HuH-7.5 (cell line): ENCODE measurements at places on chromosomes 5 and 9.

DNA sequence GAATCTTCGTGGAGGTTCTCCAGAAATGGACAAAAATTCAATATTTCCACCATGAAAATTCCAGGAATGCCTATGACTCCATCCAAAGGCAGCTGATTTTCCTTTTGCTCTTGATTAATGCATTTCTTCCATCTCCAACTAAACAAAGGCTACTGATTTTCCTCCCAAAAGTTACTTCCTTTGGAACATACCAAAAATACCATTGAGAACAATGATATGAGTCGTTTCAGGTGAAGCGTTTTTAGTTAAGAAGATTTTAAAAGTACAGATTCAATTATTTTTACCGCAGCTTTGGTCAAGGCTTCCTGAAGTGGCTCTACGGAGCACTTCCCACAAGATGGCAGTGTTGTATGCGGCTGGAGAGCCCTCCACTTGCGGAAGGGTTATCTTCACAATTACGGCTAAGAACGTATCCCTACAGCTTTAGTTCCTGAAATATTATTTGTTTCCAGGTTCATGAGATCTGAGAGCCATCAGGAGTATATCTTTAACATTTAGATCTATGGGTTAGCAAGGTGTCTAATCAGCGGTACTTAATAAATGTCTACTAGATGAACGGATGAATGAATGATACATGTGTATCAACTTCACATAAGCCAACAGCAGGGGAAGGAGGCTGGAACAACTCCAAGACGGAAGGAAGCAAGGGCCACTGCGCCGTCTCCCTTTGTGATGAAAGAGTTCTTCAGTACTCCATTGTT is 35.9 kb upstream of the ARSB start:
- no peak for DNase-seq

DNA sequence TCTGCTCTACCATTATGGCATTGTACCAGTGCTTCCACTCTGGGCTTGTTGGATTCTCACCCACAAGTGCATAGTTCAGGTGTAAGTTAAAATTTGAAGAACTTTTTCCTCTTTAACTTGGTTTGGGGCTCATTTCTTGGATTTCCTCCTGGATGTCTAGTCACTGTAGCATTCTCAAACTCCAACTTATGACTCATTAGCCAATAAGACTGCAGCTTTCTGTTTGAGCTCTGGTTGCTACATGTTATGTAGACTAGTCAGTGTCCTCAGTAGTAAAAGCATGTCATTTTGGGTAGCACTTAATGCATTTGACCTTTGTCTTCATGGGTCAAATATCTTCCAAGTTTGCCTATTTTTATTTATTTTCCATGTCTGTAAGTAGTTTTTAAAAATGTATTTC is 790.8 kb downstream of the BRINP1 start:
- DNase-seq: no peak

GRCh38 chr5:106521701-106522100 is 1149.0 kb downstream of the EFNA5 start:
- no peak for DNase-seq

GRCh38 chr5:126351153-126351552 is 72.1 kb upstream of the GRAMD2B start:
- no peak for DNase-seq

DNA sequence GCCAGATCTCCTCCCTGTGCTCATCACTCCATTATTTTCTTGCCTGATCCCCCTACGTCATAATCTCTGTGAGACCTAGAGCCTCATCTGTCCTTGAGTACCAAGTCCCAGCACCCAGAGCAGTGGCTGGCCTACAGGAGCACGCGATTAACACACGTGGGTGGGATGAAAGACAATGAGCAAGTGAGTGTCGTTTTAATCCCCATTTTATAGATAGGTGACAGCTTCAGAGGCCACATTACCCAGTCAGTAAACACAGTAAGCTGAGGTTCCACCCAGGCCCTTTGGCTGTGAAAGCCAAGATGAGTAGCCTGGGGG is 17.3 kb downstream of the TRUB2 start:
- no peak for DNase-seq

- no peak for DNase-seq
These were observed 284.9 kb upstream of the COX7C start for GRCh38 chr5:86332851-86333250.

DNA sequence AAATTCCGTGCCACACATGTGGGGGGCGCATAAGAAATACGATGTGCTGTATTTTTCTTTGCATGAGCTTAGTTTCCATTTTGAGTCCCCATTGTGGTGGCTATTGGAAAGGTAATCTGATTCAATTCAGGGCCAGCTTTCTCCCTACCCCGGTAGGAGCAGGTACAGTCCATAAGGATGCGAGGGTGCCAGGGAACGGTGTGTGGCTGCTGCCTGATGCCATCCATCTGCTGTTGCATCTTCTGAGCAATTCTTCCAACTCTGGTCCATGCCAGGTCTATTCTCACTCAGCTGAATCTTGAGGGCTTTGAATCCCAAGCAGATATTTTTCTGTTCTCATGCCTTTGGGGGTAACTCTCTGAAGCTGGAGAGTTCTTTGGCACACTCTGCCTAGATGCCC is 392.7 kb downstream of the AGTPBP1 start:
- DNase-seq: no peak

GRCh38 chr5:81020478-81021167 is 60.5 kb downstream of the RASGRF2 start:
- no peak for DNase-seq

DNA sequence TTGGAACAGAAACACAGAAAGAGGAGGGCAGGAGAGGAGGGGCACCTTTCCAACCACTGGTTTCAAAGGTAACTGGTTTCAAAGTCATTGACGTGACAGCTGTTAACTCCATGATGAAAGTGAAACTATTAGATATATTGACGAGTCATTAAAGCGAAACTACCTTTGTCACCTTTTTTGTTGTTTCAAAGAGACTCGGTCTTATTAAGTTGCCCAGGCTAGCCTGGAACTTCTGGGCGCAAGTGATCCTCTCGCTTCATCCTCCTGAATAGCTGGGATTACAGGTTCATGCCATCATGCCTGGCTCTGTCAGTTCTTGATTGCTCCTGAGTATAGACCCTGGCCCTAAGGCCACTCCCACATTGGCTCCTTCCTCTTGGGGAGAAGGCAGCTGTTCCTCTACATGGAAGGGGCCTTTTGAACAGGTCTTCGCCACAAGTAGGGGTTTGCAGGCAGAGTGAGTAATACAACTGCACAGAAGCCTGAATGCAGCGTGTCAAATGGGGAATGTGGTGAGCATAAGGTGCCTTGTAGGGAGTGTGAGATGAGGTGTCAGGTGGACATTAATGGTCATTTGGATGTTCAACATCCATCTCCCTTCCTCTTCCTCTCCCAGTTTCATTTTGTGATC is 3.4 kb upstream of the F12 start:
- DNase-seq: no peak

GRCh38 chr9:19642256-19642655 is 146.6 kb downstream of the SLC24A2 start:
- DNase-seq: no peak

DNA sequence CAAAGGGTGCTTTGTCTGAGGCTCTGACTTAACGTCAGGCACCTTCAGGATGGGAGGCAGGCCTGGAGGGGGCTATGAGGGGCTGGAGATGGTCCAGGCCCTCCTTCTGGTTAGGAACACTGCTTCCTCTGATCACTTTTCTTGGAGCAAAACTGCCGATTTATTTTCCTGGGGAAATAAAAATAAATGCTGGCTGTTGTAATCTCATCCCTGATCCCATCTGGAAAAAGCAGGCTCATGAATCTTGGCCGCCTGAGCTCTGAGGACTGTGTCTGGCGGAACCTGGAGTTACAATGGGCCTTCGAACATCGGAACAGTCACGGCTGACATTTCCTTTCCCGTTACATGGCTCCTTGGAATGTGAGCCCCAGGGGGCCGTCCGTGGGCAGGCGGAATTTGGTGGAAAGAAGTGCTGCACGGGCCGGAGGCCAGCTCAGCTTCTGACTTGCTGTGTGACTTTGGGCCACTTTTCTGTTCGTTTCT is 157.8 kb downstream of the RGS3 start:
- DNase-seq: no peak

DNA sequence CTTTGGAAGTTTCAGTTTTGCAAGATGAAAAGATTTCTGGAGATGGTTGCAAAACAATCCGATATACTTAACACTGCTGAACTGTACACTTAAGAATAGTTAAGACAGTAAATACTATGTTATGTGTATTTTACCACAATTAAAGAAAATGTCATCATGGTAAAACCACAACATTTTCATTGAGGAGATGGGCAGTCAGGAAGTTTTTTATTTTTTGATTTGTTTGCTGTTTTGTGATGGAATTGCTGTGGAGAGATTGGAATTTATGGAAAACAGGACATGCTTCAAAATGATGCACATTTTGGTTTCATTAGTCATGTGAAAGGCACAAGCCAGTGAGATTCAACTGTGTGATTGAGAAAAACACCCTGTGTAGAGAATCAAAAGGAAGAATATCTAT is 90.5 kb upstream of the AGXT2 start:
- DNase-seq: no peak

DNA sequence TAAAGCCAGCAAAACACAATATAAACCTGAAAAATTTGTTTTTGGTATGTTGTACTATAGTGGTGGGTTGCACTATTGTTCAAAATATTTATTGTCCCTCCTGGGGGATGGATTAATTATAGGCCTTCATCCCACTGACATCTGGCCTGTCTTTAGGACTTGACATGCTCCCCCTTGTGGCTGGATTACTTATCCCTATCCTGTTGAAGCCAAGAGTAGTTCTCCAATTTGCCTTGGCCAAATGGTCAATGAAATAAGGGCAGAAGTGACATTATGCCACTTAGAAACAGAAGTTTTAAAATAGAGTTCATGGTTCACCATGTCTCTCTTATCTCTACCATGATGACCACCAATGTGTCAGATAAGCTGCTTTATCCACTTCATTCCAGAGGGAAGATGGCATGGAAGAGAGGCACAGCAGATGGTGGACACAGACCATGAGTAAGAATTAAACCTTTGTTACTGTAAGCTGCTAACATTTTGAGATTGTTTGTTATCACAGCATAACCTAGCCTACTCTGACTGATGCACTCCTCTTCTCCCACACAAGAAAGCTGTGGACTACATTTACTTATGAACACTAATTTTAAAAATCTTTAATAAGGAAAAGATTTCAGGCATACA is 29.2 kb upstream of the ARHGEF28 start:
- no peak for DNase-seq

DNA sequence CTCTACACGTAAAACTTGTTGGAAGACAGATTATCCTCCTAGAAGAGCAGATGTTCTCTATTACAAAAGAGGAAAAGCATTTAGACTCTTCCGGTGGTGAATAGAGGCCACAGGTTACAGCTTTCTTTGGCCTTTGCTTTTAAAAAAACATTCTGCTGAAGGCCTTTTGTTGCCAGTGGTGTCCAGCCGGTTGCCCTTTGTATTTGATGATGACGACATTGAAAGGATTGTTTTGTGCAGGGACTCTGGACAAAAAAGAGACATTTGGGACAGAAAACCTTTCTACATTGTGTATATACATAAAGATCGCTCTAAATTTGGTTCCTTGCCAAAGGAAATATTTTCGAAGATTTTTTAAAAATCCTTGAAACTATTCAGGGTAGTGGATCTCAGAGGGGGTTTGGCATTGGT is 180.3 kb downstream of the C9orf152 start:
- DNase-seq: peak; percentile 23

- DNase-seq: peak; percentile 43
These were observed 60.1 kb upstream of the ZNF608 start for GRCh38 chr5:124806373-124807077.

DNA sequence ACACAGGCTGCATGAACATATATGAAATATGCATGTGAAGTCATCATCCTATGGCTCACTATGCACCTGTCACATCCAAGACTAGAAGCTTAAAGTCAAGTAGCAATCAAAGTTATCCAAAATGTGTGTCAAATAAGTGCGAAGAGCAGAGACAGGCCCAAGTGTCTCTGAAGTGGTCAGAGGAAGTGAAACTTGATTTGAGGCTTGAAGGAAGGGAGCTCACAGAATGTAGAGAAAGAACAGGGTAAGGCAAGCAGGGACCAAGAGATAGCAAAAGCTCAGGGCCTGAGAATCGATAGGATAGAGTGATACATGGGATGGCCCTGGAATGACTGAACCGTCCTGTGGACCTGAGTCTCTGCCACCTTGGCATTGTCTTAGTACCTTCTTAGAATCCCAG is 274.3 kb upstream of the TRPC7 start:
- no peak for DNase-seq

DNA sequence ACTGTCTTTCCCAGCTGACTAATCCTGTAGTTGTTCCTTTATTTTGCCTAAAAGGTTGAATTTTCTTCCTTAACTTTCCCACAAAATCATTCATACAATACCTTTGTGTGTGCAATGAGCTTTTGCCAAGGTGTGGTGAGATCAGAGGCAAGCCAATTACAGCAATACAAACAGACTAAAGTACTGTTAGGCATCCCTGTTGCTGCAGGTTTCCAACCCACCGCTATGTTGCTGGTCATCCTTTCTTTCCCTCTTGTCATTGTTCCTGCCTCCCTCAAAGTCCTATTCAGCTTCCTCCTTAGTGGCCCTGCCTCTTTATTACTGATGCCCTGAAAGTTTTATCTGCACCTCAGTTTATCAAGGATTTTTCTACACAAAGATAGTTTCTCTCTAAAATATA is 22.1 kb downstream of the ITGA2 start:
- no peak for DNase-seq

DNA sequence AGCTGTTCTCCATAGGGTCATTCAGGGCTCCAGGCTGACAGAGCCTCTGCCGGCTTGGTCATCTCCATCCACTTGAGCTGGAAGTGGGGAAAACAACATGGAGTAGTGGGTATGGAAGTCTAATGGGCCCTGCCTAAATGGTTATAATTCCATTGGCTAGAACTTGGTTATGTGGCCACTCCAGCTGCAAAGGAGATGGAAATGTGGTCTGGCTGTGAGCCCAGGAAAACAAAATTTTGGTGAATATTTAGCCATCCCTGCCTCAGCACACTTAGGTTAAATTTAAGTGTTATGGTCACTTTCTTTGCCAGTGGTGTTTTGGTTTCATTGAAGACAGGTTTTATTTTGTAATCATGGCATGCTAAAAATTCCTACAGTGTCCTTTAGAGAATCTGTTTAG is 112.3 kb downstream of the SMARCA2 start:
- DNase-seq: no peak

DNA sequence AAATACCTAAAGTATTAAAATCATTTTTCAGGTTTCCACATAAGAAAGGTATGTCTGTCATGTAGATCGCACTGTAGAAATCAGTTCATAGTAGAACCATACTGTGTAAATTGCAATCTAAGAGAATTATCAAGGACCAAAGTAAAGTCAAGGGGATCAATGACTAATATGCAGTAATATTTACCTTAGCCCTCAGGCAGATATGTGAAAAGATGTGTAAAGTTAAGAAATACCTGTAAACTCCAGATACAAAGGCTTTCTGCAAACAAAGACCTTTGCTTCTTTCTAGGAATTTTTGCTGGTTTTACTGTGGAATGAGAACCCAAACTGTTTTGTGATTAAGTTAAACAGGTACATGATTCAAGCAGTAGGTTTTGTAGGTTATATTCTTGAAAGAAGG is 11.6 kb downstream of the POLK start:
- no peak for DNase-seq
